ENCODE measurements at places on chromosomes 6 and 20.
A peak's percentile ranks its signal among the peaks of the same experiment; 100 is the strongest.

DNA sequence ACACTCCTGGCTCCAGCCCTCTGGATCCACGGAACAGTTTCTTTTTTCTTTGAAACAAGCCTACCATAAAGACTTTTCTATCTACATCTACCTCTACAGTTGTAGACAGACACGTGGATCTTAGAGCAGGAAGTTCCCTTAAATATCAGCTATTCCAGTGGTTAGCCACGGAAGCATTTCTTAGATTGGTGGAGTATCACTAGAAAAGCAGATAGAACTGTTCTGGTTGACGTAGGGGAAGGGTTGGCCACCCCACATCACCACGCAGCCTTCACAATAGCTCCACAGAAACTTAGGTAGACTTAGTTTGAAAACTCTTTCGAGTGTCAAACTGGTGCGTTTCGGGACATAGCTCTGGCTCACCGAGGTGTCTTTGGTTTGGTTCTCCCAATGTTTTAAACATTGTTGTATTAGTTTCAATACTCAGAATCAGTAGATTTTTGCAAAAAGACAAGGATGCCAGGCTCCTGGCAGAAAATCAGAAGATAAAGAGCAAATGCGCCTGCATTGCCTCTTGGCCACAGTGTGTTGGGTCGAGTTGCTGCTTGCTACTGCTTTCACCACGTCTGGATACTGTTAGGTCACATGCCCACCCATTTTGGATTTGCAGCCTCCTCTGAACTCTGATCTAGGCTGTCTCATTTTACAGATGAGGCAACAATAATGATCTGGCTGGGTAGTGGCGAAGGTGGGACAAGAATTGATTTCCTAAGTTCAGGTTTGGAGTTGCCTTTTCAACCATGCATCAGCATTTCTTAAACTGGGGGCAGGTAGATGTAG, 71.5 kb upstream of the DTNBP1 start:
- no peak for DNase-seq

DNA sequence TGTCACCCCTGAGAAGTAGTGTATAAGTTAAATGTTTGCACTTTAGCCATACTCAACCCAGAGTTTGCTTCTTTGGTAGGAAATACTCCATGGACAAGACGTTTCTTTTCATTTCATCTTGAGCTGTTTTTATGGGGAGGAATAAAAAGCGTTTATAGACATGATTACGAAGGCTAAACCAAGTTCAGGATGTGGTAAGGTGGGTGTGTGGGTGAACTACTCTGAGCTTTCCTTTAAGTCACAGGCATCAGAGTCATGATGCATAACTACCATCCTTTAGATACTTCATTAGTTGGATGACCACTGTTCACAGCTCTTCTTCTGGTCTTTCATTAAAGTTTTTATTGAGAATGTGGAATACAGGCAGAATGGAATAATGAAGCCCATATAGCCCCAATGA, 48.9 kb downstream of the EBF4 start:
- no peak for DNase-seq

- no peak for DNase-seq
Observed at GRCh38 chr6:170287371-170287876, 3.5 kb downstream of the DLL1 start.

- DNase-seq, result no peak
Observed at GRCh38 chr6:15020119-15020770, 225.6 kb upstream of the JARID2 start.

DNA sequence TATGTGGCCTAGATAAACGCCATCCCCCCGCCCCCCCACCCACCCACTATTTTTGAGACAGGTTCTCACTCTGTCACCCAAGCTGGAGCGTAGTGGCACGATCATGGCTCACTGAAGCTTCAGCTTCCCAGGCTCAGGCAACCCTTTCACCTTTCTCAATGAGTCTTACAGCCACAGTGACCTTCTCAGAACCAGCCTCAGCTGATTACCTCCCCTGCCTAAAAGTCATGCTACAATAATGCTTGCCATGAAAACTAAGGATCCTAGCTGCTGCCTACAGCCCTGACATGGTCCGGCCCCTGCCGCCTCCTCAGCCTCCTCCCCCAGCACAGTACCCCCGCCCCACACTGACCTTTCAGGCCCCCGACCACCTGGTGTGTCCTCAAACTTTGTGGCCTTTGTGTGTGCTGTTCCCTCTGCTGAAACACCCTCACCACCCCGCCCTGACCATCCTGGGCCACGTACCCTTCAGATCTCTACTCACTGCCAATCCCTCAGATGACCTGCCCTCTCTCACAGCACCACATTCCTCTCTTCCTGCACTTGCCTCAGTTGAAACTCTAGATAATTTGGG, 31.3 kb downstream of the PNPLA1 start:
- DNase-seq, result peak; percentile 60

DNA sequence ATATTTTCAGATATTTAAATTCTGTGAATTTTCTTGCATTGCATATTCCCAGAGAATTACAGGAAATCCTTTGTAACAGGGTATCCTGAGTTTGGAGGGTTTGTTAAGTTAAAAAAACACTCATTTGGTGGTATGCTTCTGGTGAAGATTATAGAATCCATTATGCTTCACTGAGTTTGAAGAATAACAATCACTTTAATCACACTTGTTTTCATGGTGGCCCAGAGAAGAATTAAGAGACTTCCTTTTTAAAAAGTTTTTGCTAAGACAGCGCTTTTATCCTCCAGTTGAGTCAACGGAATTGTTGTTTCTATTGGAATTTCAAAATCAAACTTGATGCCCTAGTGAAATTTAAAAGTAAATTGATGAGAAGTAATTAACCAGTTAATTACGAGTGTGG, 17.4 kb downstream of the PLEKHG1 start:
- no peak for DNase-seq

DNA sequence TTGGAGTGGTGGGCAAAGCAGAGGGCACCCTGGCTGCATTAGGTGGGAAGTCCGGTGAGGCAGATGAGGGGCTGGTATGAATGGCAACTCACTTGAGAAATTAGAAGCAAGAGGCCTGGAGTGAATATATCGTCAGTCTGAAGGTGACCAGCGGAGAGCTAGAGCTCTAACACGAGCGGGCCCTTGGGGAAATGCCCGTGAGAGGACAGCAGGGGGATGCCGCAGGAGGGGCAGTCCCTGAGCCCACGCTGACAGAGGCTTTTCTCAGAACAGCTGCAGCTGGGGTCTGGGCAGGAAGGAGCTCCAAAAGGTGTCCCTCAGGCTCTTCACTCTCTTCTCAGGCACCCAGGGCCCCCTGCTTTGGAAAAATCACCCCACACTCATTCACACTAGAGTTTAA, 32.0 kb upstream of the CD93 start:
- DNase-seq, result no peak

DNA sequence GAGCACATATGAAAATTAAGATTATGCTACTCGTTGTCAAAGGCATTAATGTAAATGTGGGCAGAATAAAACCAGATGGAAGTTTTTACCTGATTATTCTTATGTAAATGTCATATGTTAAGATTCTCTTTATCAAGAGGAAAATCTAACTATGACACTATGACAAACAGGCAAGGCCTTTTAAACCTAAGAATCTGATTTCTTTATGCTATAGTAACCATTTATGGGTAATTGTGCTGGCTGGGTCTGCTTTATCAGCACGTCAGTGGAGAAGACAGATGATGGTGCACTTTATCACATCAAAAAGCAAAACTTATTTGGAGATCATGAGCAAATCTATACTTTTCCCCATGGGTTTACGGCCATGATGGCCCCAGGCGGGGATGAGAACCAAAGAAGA, 412.0 kb upstream of the NOX3 start:
- DNase-seq, result no peak

DNA sequence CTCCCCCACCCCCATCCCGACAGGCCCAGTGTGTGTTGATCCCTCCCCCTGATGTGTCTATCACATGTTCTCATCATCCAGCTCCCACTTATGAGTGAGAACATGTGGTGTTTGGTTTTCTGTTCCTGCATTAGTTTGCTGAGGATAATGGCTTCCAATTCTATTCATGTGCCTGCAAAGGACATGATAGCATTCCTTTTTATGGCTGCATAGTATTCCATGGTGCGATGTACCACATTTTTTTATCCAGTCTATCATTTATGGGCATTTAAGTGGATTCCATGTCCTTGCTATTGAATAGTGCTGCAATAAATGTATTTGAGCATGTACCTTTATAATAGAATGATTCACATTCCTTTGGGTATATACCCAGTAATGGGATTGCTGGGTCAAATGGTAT, 66.6 kb upstream of the NXT1 start:
- DNase-seq, result no peak

GRCh38 chr20:7714549-7714948, 225.7 kb downstream of the HAO1 start:
- no peak for DNase-seq

DNA sequence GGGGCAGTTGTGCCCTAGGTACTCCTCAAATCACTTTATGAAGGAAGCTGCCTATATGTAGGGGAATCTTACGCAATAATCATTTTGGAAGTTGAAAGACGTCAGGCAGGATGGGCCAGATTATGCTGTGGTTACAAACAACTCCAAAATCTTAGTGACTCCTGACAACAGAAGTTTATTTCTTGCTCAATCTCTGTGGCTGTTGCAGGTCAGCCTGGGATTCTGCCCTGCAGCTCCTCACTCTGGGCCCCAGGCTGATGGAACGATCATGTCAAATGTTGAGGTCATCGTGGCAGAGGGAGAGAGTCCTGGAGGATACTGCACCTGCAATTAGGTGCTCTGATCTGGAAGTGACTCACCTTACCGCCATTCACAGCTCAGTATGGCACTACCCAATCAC, 88.4 kb downstream of the ZDHHC14 start:
- peak; percentile 42 for DNase-seq

DNA sequence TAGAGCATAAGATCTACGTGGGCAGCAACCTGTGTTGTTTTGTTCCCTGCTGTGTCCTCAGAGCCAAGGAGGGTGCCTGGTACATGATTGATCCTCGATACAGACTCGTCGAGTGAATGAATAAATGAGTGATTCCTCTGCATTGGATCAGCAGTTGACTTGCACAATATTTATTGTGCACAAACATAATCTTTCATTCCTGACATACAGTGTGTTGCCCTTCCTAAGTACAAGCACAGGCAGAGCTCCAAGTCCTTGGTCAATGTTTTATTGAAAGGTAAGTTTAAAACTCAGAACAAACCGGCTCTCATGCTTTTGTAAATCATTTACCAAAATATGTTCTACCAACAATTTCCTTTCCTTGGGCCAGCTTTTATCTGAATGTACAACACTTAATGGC, 57.4 kb downstream of the STMND1 start:
- no peak for DNase-seq

GRCh38 chr6:138052783-138053182, 54.4 kb downstream of the PERP start:
- DNase-seq, result peak; percentile 54

DNA sequence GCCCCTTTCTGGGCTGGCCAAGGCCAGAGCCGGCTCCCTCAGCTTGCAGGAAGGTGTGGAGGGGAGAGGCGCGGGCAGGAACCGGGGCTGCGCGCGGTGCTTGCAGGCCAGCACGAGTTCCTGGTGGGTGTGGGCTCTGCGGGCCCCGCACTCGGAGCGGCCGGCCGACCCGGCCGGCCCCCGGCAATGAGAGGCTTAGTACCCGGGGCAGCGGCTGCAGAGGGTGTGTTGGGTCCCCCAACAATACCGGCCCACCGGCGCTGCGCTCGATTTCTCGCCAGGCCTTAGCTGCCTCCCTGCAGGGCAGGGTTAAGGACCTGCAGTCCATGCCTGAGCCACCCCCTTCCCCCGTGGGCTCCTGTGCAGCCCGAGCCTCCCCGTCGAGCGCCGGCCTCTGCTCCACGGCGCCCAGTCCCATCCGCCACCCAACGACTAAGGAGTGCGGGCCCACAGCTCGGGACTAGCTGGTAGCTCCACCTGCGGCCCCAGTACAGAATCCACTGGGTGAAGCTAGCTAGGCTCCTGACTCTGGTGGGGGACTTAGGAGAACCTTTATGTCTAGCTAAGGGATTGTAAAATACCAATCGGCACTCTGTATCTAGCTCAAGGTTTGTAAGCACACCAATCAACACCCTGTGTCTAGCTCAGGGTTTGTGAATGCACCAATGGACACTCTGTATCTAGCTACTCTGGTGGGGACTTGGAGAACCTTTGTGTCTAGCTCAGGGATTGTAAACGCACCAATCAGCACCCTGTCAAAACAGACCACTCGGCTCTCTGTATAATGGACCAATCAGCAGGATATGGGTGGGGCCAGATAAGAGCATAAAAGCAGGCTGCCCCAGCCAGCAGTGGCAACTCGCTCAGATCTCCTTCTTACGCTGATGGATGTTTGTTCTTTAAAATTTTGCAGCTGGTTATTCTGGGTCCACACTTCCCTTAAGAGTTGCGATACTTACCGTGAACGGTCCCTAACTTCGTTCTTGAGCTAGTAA, 167.4 kb upstream of the RREB1 start:
- no peak for DNase-seq

- DNase-seq, result no peak
Observed at GRCh38 chr20:19012676-19013075, 199.1 kb downstream of the SCP2D1 start.

DNA sequence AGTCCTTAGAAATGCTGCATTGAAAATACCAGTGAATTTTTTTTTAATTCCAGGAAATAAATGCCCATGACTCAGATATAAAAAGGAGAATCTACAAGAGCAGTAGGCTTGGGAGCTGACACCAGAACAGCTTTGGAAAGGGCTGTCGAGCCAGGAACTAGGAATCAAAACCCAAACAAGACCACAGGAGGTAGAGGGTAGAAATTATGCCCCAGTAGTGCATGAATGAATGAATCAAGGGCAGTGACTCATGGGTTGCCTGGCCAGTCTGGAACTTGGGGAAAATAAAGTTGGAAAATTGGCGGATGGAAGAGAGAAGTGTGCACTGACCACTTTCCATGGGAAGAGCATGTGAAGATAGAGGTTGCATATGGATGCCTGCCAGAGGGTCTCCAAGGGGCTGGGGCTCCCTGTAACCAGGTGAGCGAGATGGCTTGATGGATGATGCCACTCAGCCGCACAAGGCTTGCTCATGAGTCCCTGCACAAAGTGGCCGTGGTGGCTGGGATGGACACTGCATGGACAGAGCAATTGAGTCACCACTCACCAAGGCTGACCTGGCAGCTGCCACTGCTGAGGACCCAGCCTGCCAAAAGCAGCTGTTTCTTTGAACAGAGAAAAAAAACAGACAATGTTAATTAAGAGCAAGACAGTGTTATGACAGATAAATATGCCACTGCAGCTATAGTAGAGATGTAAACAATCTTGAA, 15.2 kb upstream of the MCCD1 start:
- peak; percentile 89 for DNase-seq

DNA sequence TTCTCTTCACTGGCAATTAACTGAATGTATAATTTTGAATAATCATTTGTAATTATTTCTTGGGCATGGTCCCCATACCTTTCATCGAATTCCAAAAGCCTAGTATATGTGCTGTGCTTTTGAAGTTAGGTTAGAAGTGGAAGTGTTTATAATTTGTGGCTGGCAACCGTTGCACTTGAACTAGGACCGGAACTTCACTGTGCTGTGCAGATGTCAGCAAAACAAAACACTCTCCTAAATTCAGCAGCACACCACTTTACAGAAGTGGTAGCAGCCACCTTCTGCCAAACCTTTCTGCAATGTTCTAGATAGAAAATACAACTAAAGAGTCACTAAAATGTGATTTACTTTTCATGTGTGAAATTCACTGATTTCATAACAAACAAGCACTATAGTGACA, 111.9 kb downstream of the FAM83B start:
- no peak for DNase-seq

Measured in M059J (cell line).